ENCODE measurements at places on chromosomes 12 and 14.

DNA sequence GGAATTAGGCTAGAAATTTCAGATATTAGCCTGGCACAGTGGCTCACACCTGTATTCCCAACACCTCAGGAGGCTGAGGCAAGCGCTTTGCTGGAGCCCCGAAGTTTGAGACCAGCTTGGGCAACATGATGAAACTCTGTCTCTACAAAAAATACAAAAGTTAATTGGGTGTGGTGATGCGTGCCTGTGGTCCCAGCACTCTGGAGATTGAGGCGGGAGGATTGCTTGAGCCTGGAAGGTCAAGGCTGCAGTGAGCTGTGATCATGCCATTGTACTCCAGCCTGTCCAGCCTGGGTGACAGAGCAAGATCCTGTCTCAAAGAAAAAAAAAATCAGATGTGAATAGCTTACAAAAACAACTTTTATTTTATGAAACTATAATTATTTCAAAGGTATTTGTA, 15.1 kb downstream of the FRMD6 start:
- DNase-seq = no peak

DNA sequence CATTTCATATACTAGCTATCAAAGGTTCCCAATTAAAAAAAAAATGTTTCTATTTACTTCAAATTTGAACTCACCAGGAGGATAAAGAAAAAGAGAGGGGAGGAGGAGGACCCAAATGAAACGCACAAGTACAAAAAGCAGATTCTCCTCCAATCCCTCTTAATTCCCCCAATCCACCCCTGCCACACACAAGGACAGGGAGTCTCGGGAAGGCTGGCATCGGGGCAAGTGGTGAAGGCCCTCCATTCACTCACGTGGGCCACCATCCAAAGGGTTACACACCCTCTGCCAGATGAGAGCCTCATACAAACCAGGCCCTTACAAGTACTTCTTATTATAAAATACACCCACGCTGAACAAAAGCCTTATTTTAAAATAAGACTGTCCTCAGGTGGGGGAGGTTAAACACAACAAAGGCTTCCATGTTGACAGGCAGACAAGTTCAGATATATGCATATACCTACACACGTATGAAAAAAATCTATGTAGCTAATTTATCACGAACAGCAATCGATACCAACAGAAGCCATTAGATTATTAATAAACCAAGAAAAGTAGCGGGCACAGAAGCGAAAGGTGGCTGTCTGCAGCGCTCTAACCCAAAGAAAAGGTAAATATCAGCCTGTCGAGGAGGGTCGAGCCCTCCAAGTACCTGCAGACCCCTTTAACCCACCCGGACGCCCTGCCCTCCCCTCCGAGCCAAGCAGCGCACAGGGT, 1.5 kb downstream of the ATP2B1 start:
- no peak for DNase-seq

GRCh38 chr14:68403191-68404145, 389.4 kb downstream of the ZFP36L1 start:
- DNase-seq = no peak

GRCh38 chr12:53045696-53046045, 4.2 kb upstream of the TNS2 start:
- DNase-seq = no peak

- no peak for DNase-seq
Observed at GRCh38 chr14:71250791-71251190, 343.5 kb downstream of the PCNX1 start.

All from CD4-positive, alpha-beta T cell treated with Interleukin-1 beta for 1 hour (primary cell).